ENCODE measurements at places on chromosomes 6 and 20. TPM values are rescaled to one million over a fixed set of nuclear protein-coding genes. Genes with fewer than 3 reads are reported as not detected.

GRCh38 chr20:50012282-50013263 lies 29.8 kb downstream of the SNAI1 start:
- H3K36me3 ChIP-seq = no peaks in the 10 kb centered on the region
- no peaks in the 10 kb centered on the region for H3K4me1 ChIP-seq
- H3K27ac ChIP-seq = no peak overlapping the region
- no peaks in the 10 kb centered on the region for H3K27me3 ChIP-seq
- H3K4me3 ChIP-seq = no peak overlapping the region
- no peak for DNase-seq

DNA sequence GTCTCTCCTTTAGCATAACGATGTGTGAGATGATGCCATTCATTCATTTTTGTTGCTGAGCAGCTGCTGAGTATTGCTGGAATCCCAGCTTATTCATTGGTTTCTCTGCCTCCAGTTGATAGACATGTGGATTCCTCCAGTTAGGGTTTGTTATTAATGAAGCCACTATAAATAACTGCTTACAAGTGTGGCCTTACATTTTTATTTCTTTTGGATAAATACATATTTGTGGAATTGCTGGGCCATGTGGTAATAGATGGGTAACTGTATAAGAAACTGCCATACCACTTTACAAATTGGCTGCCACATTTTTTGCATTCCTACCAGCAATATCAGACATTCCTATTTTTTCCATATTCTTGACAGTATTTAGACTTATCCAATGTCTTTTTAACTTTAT lies 2.6 kb upstream of the HLA-B start:
- H3K27me3 ChIP-seq = no peaks in the 10 kb centered on the region
- H3K27ac ChIP-seq = no peak overlapping the region
- no peaks in the 10 kb centered on the region for H3K36me3 ChIP-seq
- DNase-seq = no peak
- H3K4me3 ChIP-seq = no peak overlapping the region

DNA sequence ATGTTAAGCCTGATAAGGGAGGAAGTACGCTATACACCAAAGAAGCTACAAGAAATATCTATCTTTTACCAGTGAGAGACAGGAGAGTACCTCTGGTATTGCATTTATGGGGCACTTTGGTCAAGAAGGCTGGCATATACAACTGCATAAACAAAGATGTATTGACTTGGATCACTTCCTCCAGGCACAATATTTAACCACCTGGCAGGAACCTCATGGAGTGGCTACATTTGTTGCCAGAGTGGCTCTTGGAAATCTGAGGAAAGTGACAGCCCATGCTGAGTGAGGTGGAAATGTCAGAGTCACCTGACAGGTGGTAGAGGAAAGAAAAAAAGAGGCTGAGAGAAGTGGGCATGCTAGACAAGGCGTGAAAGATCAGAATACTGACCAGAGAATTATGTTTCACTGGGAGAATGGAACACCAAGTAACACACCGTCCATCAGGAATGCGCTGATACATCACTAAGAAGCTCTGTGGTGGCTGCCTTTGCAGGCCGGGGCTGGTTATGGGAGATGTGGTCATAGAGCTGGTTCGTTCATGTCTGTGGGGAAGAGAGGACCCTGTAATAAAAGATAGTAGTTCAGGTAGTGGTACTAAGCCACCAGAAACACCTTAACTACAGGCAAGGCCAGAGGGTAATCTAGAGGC lies 61.4 kb upstream of the UFL1 start:
- no peak for DNase-seq
- H3K27ac ChIP-seq = no peak overlapping the region
- H3K36me3 ChIP-seq = no peaks in the 10 kb centered on the region
- H3K4me3 ChIP-seq = no peak overlapping the region
- H3K27me3 ChIP-seq = no peaks in the 10 kb centered on the region
- H3K4me1 ChIP-seq = no peaks in the 10 kb centered on the region

DNA sequence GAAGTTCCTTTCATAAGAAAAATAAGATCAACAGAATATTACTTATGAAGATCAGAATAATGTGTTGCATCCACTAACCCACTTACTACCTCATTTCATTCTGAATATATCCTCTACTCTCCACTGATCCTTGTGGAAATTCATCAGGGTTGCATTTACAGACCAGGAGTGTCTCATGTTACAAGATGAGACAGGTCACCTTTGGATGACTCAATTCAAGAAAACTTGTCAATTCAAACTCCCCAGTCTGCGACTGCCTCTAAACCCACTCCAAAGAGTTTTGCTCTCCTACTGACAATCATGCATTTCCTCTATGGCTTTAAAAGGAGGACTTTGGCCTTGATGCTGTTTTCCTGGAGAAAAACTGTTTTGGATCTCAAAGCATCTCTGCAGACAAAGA lies 68.4 kb downstream of the ID4 start:
- H3K27ac ChIP-seq = no peak overlapping the region
- no peaks in the 10 kb centered on the region for H3K4me1 ChIP-seq
- H3K4me3 ChIP-seq = no peak overlapping the region
- H3K36me3 ChIP-seq = no peaks in the 10 kb centered on the region
- no peak for DNase-seq

DNA sequence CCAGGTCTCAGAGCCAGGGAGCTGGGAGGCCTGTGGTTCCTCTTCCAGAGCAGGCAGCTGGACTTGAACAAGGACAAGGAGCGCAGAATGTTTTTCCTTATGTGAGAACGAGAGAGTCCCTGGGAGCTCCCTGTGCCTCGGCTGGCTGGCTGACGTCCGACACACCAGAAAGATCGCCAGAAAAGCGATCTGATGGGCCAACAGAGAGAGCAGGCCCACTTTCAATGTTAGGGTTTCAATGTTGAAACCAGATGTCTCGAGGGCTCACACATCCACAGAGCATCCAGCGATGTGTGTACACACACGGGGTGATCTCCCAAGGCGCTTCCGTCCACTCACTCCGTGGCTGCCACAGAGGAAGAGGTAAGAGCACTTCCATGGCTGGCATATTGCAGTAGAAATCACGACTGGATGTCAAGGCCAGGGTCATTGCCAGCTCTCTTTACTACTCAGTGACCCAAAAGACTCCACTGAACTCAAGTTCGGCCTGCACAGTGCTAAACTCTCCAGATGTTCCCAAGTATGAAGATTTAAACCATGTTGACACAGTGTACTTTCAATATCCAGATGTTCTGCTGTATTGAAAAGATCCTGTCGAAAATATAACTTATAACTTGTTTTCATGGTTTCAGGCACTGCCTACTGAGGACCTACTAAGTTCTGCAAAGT lies 70.8 kb upstream of the FOXC1 start:
- no peak overlapping the region for H3K4me3 ChIP-seq
- no peaks in the 10 kb centered on the region for H3K4me1 ChIP-seq
- H3K27me3 ChIP-seq = no peaks in the 10 kb centered on the region
- no peaks in the 10 kb centered on the region for H3K36me3 ChIP-seq
- DNase-seq = no peak

DNA sequence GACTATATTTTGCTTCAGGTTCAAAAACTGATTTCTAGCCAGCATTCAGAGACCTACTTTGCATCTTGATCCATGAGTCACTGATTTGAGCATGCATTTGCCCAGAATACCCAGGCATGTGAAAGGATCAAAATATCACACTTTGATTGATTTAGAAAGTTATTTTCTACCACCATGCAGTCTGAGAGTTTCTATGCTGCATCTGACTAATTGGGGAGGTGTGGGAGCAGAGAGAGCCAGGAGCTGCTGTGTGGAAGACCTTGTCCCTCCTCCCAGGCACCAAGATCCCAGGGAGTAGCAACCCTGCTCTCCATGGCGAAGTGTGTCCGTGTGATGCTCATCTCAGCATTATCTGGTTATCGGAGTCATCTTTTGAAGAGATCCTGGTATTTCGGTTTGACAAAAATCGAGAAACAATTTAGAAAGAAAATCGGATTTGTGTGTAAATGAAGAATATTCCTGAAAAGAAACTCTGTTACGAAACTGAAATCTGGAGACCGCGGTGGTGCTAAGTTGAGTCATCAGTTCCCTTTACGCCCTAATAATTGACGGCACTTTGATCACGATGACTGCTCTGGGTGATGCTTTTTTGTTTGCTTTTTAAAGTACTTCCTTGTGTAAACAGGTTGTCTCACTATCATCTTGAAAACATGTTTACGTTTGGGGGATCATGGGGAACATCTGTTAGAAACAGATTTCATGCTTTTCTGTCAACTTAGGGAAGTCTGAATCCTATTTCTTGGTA lies 193.4 kb downstream of the BACH2 start:
- no peak for DNase-seq
- no peaks in the 10 kb centered on the region for H3K27me3 ChIP-seq
- H3K27ac ChIP-seq = no peak overlapping the region
- H3K36me3 ChIP-seq = no peaks in the 10 kb centered on the region
- no peak overlapping the region for H3K4me3 ChIP-seq
- peaks cover 8% of the 10 kb centered on the region for H3K4me1 ChIP-seq

- H3K4me1 ChIP-seq = no peaks in the 10 kb centered on the region
- no peaks in the 10 kb centered on the region for H3K36me3 ChIP-seq
- peak; percentile 33 for DNase-seq
- no peak overlapping the region for H3K4me3 ChIP-seq
- no peaks in the 10 kb centered on the region for H3K27me3 ChIP-seq
- no peak overlapping the region for H3K27ac ChIP-seq
Measured at GRCh38 chr6:170435766-170436165, 117.3 kb downstream of the PSMB1 start.

SLC12A5 gene
- 0.94 TPM for total RNA-seq

DNA sequence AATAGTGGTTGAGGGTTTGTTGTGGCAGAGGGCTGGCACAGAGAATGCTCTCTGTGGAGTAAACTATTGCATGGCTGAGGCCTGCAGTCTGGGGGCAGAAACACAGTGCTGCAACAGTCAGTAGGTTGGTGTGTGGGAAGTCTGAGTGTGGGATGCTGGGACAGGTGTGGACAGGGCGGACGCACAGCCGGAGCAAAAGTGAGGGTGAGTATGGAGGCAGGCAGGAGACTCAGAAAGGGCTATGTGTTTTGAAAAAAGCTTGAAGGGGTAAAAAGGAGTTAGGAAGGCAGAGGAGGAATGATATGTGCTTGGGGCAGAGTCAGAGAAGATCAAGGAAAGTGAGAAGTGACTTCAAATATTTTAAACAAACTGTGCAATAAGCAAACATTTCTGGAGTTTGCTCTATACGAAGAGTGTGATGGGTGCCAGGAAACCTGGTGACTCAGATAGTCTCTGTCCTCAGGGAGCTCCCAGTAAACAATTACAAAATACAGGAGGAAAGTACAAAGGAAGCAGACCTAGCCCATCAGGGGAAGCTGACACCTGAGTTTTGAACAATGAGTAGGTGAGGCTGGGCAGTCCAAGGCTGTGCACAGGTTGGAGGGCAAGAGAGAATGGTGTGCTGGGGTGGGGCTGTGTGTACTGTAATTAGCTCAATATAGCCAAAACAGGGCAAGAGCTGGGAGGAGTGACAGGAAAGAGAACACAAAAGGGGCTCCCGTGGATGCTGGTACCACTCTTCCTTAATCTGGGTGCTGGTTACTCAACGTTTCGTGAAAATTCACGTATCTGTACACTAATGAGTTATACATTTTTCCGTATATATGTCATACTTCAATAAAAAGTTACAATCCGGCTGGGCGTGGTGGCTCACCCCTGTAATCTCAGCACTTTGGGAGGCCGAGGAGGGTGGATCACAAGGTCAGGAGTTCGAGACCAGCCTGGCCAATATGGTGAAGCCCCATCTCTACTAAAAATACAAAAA lies 55.2 kb downstream of the PIGU start:
- H3K27me3 ChIP-seq = no peaks in the 10 kb centered on the region
- H3K4me1 ChIP-seq = no peaks in the 10 kb centered on the region
- H3K4me3 ChIP-seq = no peak overlapping the region
- peaks cover 2% of the 10 kb centered on the region for H3K36me3 ChIP-seq
- no peak for DNase-seq

DNA sequence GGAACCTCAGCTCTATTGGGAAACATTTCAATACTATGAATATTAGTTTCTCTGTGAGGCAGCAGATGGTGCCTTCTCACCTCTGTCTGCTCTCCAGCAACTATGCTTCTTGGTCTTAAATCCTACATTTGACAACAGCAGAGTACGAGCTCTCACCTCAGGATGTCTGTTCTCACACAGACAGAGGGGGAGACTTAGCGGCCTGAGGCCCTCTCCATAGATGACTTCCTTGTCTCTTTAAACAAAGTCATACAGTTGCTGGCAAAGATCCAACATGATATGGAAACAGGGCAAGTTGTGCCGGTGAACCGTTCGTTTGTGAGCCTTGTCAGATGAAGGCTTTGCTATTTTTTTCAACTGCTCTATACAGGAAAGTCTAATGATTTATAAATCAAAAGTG lies 43.7 kb upstream of the GABRR1 start:
- DNase-seq = no peak
- H3K27ac ChIP-seq = no peak overlapping the region
- no peaks in the 10 kb centered on the region for H3K27me3 ChIP-seq
- H3K36me3 ChIP-seq = peaks cover 3% of the 10 kb centered on the region
- no peaks in the 10 kb centered on the region for H3K4me1 ChIP-seq

SLC2A10 gene
- total RNA-seq = 13.9 TPM

LSM2 gene
- total RNA-seq = 32.4 TPM

GRCh38 chr6:50815436-50816114 lies 3.1 kb upstream of the TFAP2B start:
- no peak overlapping the region for H3K4me3 ChIP-seq
- no peaks in the 10 kb centered on the region for H3K27me3 ChIP-seq
- H3K27ac ChIP-seq = no peak overlapping the region
- H3K4me1 ChIP-seq = no peaks in the 10 kb centered on the region

GRCh38 chr20:58224097-58224496 lies 4.4 kb downstream of the ANKRD60 start:
- no peaks in the 10 kb centered on the region for H3K36me3 ChIP-seq
- no peak for DNase-seq
- no peak overlapping the region for H3K4me3 ChIP-seq
- H3K4me1 ChIP-seq = no peaks in the 10 kb centered on the region

ZBTB12 gene
- total RNA-seq = 1.8 TPM

- no peak overlapping the region for H3K4me3 ChIP-seq
- no peak overlapping the region for H3K27ac ChIP-seq
- H3K27me3 ChIP-seq = no peaks in the 10 kb centered on the region
- H3K4me1 ChIP-seq = no peaks in the 10 kb centered on the region
- no peaks in the 10 kb centered on the region for H3K36me3 ChIP-seq
Measured at GRCh38 chr6:46618726-46619125, 33.9 kb downstream of the CYP39A1 start.

VGLL2 gene
- not detected for total RNA-seq

DNA sequence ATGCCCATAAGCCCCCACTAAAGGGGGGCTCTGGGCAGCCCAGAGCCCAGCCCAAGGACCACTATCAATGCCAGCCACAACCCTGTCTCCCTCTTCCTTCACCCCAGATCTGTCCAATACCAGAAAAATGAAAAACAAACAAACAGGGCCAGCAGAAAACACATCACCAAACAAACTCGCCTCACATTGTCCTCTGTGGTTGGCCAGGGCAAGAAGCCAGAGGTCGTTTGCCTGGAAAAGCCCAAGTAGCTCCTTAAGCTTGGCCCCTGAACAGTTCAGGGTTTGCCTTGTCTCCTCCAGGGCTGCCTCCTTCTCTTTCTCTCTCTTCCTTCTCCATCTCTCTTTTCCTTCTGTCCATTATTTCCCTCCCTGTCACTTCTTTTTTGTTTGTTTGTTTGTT lies 10.1 kb upstream of the SCUBE3 start:
- no peaks in the 10 kb centered on the region for H3K36me3 ChIP-seq
- no peaks in the 10 kb centered on the region for H3K27me3 ChIP-seq
- H3K4me1 ChIP-seq = no peaks in the 10 kb centered on the region
- no peak for DNase-seq

LGSN gene
- total RNA-seq = not detected

SNX3 gene
- 156 TPM for total RNA-seq

- DNase-seq = no peak
- H3K4me3 ChIP-seq = no peak overlapping the region
- no peaks in the 10 kb centered on the region for H3K36me3 ChIP-seq
- no peaks in the 10 kb centered on the region for H3K4me1 ChIP-seq
Measured at GRCh38 chr6:25035174-25035511, 99.4 kb upstream of the RIPOR2 start.

HLA-DPB1 gene
- 98.9 TPM for total RNA-seq
